ENCODE measurements at places on chromosomes 12 and 14.

- peaks cover 16% of the 10 kb centered on the region for H3K27me3 ChIP-seq
- DNase-seq: no peak
- H3K36me3 ChIP-seq: no peaks in the 10 kb centered on the region
- no peaks in the 10 kb centered on the region for H3K4me1 ChIP-seq
- no peak overlapping the region for H3K27ac ChIP-seq
Observed at GRCh38 chr14:26599291-26599690, 1.5 kb upstream of the NOVA1 start.

DNA sequence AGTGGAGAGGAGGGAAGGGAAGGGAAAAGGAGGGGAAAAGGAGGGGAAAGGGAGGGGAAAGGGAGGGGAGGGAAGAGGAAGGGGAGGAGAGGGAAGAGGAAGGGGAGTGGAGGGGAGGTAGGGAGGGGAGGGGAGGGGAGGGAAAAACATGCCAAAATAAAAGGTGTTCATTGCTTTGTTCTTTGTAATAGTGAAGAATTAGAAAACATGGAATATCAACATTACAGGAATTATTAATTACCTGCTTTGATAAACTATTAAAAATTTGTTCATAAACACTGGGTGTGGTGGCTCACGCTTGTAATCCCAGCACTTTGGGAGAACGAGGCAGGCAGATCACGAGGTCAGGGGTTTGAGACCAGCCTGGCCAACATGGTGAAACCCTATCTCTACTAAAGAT is 579.2 kb downstream of the MED13L start:
- H3K27me3 ChIP-seq: no peaks in the 10 kb centered on the region
- H3K36me3 ChIP-seq: no peaks in the 10 kb centered on the region
- H3K4me3 ChIP-seq: no peak overlapping the region
- no peak for DNase-seq
- no peak overlapping the region for H3K27ac ChIP-seq

GRCh38 chr12:124380796-124381455 is 86.0 kb downstream of the RFLNA start:
- no peak overlapping the region for H3K27ac ChIP-seq
- H3K27me3 ChIP-seq: no peaks in the 10 kb centered on the region
- H3K4me1 ChIP-seq: no peaks in the 10 kb centered on the region

DNA sequence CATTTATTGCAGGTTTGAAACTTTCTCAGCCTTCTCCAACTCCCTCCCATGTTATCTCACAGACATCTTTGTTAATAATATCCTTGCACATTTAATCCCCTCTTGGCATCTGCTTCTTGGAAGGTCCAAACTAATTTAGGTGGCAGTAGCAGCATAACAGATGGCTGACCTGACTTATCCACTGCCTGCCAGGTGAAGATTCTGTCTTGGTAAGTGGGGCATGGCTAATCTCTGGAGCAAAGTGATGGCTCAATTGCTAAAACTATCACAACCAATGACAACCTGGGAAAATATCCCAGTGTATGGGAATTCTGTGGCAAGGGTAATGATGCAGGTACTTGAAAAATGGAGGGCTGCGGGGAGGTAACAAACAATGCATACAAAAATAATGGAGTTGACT is 58.2 kb upstream of the ALG10B start:
- H3K27ac ChIP-seq: no peak overlapping the region
- H3K4me3 ChIP-seq: no peak overlapping the region
- H3K27me3 ChIP-seq: no peaks in the 10 kb centered on the region
- peaks cover 4% of the 10 kb centered on the region for H3K4me1 ChIP-seq
- no peak for DNase-seq

DNA sequence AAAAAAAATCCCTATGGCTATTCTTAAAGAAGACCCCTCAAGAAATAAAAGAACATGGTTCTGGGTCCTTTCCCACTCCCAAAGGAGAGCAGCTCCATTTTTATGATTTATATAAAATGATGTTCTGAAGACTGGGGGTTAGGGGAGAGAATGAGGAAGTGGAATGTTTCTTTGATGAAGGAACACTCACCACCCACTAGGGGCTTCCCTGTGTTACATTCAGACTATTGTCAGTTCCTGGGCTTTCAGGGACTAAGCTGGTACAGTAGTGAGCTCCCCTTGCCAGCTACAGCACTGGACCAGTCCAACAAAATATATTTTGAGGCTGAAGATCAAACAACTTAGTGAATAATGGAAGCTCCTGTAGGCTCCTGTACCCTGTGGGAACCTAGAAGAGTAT is 98.9 kb downstream of the HMGA2 start:
- DNase-seq: no peak
- no peak overlapping the region for H3K4me3 ChIP-seq
- peaks cover 19% of the 10 kb centered on the region for H3K27me3 ChIP-seq
- peaks cover 5% of the 10 kb centered on the region for H3K4me1 ChIP-seq

DNA sequence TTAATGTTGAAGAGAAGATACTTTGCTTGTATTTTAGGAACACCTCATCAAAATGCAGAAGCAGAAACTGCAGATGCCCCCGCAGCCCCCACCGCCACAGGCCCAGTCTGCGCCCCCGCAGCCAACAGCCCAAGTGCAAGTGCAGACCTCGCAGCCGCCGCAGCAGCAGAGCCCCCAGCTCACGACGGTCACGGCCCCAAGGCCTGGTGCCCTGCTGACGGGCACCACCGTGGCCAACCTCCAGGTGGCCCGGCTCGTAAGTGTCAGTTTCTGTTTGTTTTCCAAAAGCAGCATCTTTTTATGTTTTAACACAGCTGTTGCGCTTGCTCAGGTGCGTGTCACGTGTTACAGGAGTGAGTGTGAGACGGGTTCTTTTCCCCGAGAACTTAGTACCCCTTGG is 79.5 kb downstream of the DDX51 start:
- H3K27me3 ChIP-seq: no peaks in the 10 kb centered on the region
- H3K4me1 ChIP-seq: peaks cover 18% of the 10 kb centered on the region
- DNase-seq: no peak
- H3K4me3 ChIP-seq: no peak overlapping the region
- H3K27ac ChIP-seq: no peak overlapping the region

Measured in activated T-helper 2 cell treated with anti-CD3 and anti-CD28 coated beads, Interferon-gamma antibody, Interleukin-2, Interleukin-4, amounts not matched to agents 10 μg/mL and 5 μg/mL and 100 μg/mL, durations not matched to agents 14 hours and 24 hours and 36 hours (primary cell).